Activated CD4-positive, alpha-beta T cell treated with anti-CD3 and anti-CD28 coated beads, Interleukin-2, amount 10 ng/mL, durations not matched to agents 7 days and 5 days (primary cell): ENCODE measurements at places on chromosomes 4 and X. TPM values are rescaled to one million over a fixed set of nuclear protein-coding genes. Genes with fewer than 3 reads are reported as not detected.

DNA sequence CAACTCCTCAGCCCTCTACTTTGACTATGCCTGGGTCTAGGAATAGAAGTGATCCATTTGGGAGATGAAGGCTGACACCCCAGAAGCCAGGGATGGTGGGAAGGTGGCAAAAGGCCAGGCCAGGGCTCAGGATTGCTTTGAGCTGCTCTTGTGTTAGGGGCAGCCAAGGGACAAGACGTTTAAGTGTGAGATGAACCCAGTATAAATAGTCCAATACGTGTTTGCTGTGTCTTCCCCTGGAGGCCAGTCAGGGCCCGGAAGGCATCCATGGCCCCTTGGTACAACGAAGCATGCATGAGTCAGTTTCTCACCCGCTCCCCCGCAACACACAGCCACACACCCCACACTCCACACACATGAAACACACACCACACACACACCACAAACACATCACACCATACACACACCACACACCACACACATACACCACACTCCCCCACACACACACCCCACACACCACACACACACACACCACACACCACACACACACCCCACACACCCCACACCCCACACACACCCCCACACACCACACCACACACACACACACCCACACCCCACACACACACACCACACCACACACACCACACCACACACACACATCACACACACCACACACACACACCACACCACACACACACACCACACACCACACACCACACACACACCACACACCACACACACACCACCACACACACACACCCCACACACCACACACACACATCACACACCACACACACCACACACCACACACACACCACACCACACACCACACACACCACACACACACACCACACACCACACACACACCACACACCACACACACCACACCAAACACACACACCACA is 5.1 kb downstream of the STARD8 start:
- no peaks in the 10 kb centered on the region for H3K4me1 ChIP-seq
- H3K27ac ChIP-seq: no peak overlapping the region
- H3K4me3 ChIP-seq: no peak overlapping the region
- H3K36me3 ChIP-seq: no peaks in the 10 kb centered on the region
- no peak for DNase-seq
- H3K27me3 ChIP-seq: no peaks in the 10 kb centered on the region

- peak overlapping the region; percentile 96 for H3K27ac ChIP-seq
- no peaks in the 10 kb centered on the region for H3K27me3 ChIP-seq
- peaks cover 42% of the 10 kb centered on the region for H3K4me1 ChIP-seq
- no peak for DNase-seq
- H3K36me3 ChIP-seq: peaks cover 16% of the 10 kb centered on the region
Measured at GRCh38 chr4:15656038-15656470, 897 bp upstream of the FBXL5 start.

DNA sequence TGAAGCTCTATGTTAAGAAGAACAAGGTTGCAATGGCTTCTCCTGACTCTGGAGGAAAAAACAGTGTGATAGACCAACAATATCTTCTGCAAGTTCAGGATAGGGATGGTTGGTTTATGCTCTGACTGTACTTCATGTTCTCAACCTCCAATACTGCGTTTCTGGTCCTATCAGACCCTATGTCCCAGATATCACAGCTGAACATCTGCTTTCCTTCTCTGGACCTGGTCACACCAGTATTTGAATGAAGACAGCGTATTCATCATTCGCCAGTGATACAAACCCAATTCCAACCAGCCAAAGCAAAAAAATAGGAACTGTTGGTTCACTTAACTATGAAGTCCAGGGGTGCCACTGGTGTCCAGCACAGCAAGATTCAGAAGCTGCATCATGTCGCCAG is 124.5 kb upstream of the KLF3 start:
- no peak for DNase-seq
- H3K4me3 ChIP-seq: no peak overlapping the region
- no peaks in the 10 kb centered on the region for H3K36me3 ChIP-seq
- H3K27ac ChIP-seq: no peak overlapping the region
- H3K4me1 ChIP-seq: no peaks in the 10 kb centered on the region
- peaks cover 6% of the 10 kb centered on the region for H3K27me3 ChIP-seq

DNA sequence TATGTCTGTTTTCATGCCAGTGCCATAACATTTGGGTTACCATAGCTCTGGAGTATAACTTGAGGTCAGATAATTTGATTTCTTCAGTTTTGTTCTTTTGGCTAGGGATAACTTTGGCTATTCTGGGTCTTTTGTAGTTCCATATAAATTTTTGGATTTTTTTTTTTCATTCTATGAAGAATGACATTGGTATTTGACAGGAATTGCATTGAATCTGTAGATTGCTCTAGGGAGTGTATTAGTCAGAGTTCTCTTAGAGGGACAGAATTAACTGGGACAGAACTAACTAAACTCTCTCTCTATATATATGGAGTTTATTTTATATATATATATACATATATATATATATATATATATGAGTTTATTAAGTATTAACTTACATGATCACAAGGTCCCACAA is 32.2 kb upstream of the SLIT2 start:
- H3K36me3 ChIP-seq: no peaks in the 10 kb centered on the region
- no peak overlapping the region for H3K4me3 ChIP-seq
- no peaks in the 10 kb centered on the region for H3K4me1 ChIP-seq
- DNase-seq: no peak
- no peak overlapping the region for H3K27ac ChIP-seq

The ZNF630 gene
- total RNA-seq: 0.52 TPM

The CSAG1 gene
- not detected for total RNA-seq

The GRID2 gene
- not detected for total RNA-seq
